ENCODE measurements at places on chromosomes 1 and 21. TPM values are rescaled to one million over a fixed set of nuclear protein-coding genes. Genes with fewer than 3 reads are reported as not detected.

Gene TTC4
- 26.7 TPM for total RNA-seq

Gene MEX3A
- total RNA-seq, result not detected

Gene AGT
- total RNA-seq, result 32.2 TPM

Gene UBASH3A
- total RNA-seq, result not detected

Gene SPATA46
- total RNA-seq, result not detected

Gene TMEM53
- 5.9 TPM for total RNA-seq

Gene AGL
- 49.3 TPM for total RNA-seq

Gene NTMT2
- total RNA-seq, result not detected

Gene DMRTA2
- total RNA-seq, result not detected

Gene MTARC1
- total RNA-seq, result 1.2 TPM

Gene ATP6V1G3
- not detected for total RNA-seq

Gene MAB21L3
- 2.0 TPM for total RNA-seq

Gene FAM78B
- 9.9 TPM for total RNA-seq

- no peak for DNase-seq
Observed at GRCh38 chr1:40786171-40786994, 2.8 kb downstream of the KCNQ4 start.

DNA sequence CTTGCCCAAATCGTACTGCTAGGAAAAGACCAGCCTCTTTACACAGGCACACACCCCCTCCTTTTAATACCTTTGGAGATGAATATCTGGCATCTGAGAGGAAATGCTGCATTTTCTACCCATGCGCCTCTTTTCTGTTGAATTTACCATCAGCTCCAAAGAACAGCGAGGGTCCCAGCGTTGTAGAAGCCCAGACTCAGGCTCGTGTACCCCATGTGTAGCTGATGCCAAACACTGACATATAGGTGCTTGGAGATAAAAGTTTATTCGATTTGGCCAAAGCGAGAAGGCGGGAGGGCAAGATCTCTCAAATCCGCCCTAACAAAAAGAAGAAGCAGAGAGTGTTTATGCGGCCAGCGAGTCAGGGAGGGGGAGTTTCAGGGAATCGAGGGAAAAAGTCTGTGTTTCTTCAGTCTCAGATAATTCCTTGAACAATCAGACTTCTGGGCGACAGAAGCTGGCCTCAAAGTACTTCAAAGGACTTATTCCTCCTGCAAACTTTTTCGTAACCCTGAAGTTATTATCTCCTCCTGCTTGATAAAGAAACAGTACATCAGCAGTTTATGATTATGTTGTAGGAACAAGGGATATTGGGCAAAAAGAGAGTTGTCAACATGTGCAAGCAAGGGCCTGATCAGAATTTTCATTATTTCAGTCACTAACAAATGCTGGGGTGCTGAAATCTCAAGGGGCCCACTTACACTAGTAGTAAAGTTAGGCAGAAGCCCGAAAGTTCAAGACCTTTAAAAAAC is 642 bp upstream of the CREG1 start:
- no peak for DNase-seq

DNA sequence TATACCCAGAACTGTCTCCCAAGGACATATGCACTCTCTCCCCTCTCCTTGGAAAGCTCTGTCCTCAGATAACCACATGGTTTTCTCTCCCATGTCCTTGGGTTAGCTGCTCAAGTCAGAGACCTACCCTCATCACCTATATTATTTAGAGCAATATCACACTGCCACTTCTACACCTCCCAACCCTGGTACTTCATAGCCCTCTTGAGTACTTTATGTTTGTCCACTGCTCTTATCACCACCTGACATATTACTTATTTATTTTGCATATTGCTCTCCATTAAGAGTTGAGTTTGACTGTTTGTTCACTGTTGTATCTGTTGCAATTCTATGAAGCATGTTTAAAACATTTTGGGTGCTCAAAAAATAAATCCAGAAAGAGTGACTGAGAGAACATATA is 126.3 kb upstream of the ATP1B1 start:
- DNase-seq, result no peak

- no peak for DNase-seq
Observed at GRCh38 chr21:26587736-26588201, 14.7 kb upstream of the CYYR1 start.

GRCh38 chr1:229896861-229897260 is 170.2 kb upstream of the GALNT2 start:
- no peak for DNase-seq

DNA sequence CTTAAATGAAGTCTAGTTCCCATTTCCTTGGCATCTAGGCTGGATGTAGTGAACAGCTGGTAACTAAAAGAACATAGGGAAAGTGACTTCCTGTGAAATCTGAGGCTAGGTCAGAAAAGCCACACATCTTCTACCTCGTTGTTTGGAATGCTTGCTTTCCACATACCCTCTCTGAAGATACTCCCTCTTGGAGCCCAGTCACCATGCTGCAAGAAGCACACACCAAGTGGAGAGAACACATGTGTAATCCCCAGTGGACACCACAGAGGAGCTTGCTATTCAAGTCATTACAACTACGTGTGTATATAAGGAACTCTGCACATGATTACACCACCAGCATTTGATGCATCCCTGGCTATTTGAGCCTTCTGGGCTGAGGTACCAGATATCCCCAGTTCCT is 125.9 kb downstream of the RGS21 start:
- DNase-seq, result no peak

DNA sequence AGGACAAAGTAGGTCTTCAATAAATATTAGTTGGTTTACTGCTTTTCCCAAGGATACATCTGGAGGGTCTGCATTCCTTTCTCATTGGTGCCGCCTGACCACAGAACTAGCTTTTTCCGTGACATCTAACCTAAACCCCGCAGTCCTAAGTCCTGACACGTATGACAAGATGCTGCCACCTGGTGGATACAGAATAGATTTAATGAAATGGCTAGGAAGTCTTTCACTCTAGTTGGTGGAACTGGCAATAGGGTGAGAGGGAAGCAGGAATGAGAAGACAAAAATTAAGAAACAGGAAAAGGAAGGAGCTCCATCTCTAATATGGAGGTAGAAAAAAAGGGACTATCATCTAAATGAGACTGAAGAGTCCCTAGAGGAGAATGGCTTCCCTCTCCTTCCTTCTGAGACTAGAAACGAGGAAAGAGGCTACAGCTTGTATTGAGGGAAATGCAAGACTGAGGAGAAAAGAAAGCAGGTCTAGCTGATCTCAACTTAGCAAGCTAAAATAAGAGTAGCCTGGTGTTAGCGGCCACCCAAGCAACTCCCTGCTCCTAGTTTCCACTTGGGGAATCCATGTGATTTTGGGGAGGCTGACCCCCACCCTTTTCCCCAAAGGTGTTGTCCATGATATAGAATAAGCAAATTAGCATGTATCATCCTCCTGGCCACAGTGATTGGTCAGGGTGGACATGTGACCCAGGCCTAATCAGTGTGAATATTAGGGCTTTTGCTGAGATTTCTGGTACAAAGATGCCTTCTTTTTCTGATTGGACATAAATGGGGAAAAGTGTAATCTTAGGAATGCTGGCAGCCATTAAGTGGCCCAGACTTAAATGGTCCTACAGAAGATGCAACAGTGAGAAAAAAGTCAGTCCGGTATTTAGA is 5.9 kb downstream of the RFX5 start:
- no peak for DNase-seq

- no peak for DNase-seq
Observed at GRCh38 chr1:228937351-228937750, 202.1 kb downstream of the RHOU start.

All from gastrocnemius medialis (tissue), 4 donors.